CD4-positive, alpha-beta T cell treated with Interleukin-15 for 4 hours (primary cell): ENCODE measurements at places on chromosomes 12 and 14.

- no peak for DNase-seq
These were observed 76.9 kb upstream of the TMEM263 start for GRCh38 chr12:106878804-106879203.

DNA sequence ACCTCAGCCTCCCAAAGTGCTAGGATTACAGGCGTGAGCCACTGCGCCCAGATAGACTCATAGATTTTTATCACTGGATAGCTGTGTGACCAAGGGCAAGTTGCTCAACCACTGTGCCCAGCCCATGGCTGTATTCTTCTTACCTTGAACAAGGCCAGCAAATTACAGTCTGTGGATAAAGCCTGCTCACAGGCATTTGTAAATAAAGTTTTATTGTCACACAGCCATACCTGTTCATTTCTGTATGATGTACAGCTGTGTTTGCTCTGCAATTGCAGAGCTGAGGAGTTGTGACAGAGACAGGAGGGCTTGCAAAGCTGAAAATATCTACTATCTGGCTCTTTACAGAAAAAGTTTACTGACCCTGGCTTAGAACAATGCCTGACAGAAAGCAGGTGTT lies 35.2 kb upstream of the LHX5 start:
- no peak for DNase-seq

DNA sequence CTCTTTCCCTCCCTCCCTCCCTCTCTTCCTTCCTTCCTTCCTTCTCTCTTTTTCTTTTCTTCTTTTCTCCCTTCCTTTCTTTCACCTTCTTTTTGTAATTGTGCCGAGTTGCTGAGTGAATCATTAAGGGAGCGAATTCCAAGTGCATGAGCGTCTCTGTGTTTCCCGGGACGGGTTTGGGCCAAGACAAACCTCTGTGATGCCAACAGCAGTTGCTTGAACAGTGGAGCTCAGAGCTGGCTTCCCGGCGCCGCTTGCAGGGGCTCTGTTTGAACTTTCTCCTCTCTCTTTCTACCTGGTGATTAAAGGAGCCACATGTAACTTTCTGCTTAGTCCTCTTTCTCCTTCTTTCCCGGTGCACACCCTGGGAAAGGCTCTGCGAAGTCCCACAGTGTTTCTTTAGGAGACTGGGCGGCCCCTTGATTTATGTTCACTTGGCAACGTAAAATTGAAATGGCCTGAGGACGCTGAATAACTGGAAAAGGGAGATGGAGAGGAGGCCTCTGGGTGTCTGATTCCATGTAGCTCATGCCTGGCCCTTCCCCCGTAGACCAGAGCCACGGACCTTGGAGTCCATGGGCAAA lies 33.7 kb upstream of the MAP1LC3B2 start:
- no peak for DNase-seq

GRCh38 chr14:38704220-38704619 lies 398.8 kb downstream of the SEC23A start:
- no peak for DNase-seq

GRCh38 chr12:57377103-57377840 lies 53.6 kb downstream of the R3HDM2 start:
- no peak for DNase-seq

DNA sequence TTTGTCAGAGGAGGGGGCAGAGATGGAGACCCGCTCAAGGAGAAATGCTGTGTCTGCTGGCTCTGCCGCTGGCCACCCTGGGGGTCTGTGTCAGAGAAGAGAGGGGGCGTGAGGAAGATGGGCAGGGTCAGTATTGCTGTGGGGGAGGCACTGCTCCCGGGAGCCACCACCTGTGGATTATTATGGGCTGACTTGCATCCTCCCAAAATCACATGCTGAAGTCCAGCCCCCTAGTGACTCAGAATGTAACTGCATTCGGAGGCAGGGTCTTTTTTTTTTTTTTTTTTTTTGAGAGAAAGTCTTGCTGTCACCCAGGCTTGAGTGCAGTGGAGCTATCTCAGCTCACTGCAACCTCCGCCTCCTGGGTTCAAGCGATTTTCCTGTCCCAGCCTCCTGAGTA lies 12.3 kb downstream of the ABCD4 start:
- DNase-seq = peak; percentile 10

- no peak for DNase-seq
These were observed 45.5 kb downstream of the MGST1 start for GRCh38 chr12:16392846-16393535.

GRCh38 chr12:59808317-59808910 lies 212.6 kb downstream of the SLC16A7 start:
- DNase-seq = peak; percentile 36

GRCh38 chr12:94305130-94305957 lies 154.3 kb downstream of the CEP83 start:
- peak; percentile 59 for DNase-seq

DNA sequence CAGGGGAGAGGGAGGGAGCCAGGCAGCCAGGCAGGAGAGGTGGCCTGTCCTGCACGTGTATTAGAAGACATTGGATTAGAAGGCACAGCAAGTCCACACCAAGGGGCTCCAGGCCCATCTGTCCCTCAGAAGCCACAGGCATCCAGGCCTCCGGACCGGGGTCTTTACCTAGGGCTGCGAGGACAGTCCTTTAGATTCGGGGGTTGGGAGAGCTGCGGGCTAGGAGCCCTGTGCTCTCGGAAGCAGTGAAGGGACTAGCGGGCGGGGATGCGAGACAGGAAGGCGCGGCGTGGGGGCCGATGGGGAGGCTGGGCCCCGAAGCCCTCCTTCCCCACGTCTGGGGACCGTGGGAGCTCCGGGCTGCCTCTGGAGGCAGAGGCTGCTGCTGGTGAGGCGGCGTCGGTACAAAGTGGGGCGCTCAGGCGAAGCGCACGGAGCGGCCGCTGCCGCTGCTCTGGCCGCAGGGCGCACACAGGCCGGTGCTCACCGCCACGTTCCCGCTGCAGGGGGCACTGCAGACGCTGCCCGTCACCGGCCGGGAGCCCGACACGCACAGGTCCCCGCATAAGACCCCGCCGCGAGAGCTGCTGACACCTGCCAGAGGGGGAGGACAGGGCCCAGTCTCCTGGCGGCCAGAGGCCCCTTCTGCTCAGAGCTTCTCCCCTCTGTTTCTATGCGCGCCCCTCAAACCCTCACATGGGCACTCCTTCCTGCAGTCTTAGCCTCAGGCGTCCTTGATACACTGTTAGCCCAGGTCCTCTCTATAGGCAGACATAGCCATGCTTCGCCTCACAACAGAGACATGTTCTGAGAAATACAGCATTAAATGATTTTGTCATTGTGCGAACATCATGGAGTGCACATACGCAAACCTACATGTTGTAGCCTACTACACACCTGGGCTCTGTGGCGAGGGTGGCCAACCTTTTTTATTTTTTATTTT lies 17.3 kb downstream of the KRT7 start:
- DNase-seq = no peak

GRCh38 chr12:26727482-26728204 lies 105.4 kb downstream of the ITPR2 start:
- no peak for DNase-seq

- DNase-seq = no peak
These were observed 32.0 kb downstream of the LRIG3 start for GRCh38 chr12:58888131-58888783.

GRCh38 chr12:110888256-110888991 lies 32.0 kb downstream of the MYL2 start:
- no peak for DNase-seq

DNA sequence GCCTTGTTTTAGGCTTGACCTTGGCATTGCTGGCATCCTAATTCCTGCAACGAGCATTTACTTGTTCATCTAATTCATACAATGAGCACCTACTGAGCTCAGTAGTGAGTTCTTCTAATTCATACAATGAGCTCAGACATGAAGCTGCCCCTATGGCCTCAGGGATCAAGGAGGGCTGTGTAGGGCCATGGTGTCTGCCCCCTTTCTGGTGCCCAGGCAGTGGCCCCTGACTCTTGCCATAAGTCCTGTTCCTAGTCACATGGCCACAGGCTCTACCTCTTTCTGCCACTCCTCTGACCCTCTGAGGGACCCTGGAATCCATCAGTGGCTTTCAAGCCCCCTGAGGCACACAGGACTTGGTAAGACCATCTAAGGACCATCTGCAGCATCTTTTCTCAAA lies 148.8 kb downstream of the ZFP36L1 start:
- no peak for DNase-seq

- no peak for DNase-seq
These were observed 131.3 kb downstream of the PTPRO start for GRCh38 chr12:15453613-15454012.

- DNase-seq = no peak
These were observed 22.0 kb downstream of the LRTM2 start for GRCh38 chr12:1842183-1842904.

GRCh38 chr14:102218688-102219087 lies 79.0 kb downstream of the WDR20 start:
- DNase-seq = no peak

GRCh38 chr12:91836696-91837095 lies 308.9 kb downstream of the BTG1 start:
- DNase-seq = no peak

GRCh38 chr14:100400115-100400514 lies 77.0 kb downstream of the SLC25A47 start:
- DNase-seq = no peak

- DNase-seq = peak; percentile 33
These were observed at the start of gene PLEK2 for GRCh38 chr14:67411820-67412421. PLEK2 (minus strand) TSS chr14:67412165; CDS start chr14:67412059, 106 bp downstream.

- no peak for DNase-seq
These were observed 28.5 kb downstream of the JDP2 start for GRCh38 chr14:75456069-75456996.

GRCh38 chr14:89724628-89724960 lies 229.9 kb downstream of the EFCAB11 start:
- DNase-seq = peak; percentile 40

- no peak for DNase-seq
These were observed 22.5 kb downstream of the YBX3 start for GRCh38 chr12:10700581-10700980.

GRCh38 chr12:125734137-125734536 lies 668.9 kb downstream of the AACS start:
- no peak for DNase-seq
